Adrenal gland (tissue), 19 donors: ENCODE measurements at places on chromosomes 3 and 15. TPM values are rescaled to one million over a fixed set of nuclear protein-coding genes. Genes with fewer than 3 reads are reported as not detected.

GRCh38 chr3:45541326-45542321 lies 52.9 kb upstream of the LIMD1 start:
- H3K36me3 ChIP-seq, result no peaks in the 10 kb centered on the region
- no peak overlapping the region for H3K27ac ChIP-seq

DNA sequence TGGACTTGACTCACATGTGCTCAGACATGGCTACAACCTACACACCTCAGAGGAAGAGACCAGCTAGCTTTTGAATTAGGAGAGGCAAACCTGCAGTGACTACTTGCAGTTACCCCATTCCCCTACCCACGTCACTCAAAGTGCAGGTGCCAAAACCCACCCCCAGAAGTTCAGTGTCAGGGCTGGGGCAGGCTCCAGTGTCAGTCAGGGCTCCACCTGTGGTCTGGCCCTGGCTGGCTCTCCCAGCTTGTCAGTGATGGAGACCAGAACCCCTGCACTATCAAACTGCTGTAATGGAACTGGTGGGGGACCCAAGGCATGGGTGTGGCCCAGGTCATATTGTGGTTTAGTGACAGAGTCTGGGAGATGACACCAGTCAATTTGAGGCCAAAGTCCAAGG lies 32.6 kb upstream of the SLC41A3 start:
- no peak overlapping the region for H3K4me3 ChIP-seq
- H3K4me1 ChIP-seq, result no peaks in the 10 kb centered on the region
- no peaks in the 10 kb centered on the region for H3K36me3 ChIP-seq
- H3K27me3 ChIP-seq, result no peaks in the 10 kb centered on the region

DNA sequence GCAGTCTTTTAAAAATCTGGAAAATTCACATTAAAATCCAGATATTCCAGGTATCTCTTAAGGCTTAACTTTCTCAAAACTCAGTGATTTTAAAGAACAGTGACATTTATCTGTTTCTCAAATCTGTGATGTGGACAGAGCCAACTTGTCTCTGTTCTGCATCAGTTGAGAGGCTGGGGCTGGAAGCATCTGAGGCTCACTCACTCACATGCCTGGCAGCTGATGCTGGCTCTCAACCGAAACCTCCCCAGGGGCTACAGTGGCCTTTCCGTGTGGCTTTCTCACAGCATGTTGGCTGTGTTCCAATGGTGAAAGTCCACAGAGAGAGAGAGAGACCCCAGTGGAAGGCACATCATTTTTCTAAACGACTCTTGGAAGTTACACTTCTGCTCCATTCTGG lies 53.5 kb downstream of the CEMIP start:
- no peaks in the 10 kb centered on the region for H3K36me3 ChIP-seq
- no peak overlapping the region for H3K27ac ChIP-seq
- no peaks in the 10 kb centered on the region for H3K27me3 ChIP-seq
- H3K4me3 ChIP-seq, result no peak overlapping the region
- no peaks in the 10 kb centered on the region for H3K4me1 ChIP-seq
- DNase-seq, result no peak

DNA sequence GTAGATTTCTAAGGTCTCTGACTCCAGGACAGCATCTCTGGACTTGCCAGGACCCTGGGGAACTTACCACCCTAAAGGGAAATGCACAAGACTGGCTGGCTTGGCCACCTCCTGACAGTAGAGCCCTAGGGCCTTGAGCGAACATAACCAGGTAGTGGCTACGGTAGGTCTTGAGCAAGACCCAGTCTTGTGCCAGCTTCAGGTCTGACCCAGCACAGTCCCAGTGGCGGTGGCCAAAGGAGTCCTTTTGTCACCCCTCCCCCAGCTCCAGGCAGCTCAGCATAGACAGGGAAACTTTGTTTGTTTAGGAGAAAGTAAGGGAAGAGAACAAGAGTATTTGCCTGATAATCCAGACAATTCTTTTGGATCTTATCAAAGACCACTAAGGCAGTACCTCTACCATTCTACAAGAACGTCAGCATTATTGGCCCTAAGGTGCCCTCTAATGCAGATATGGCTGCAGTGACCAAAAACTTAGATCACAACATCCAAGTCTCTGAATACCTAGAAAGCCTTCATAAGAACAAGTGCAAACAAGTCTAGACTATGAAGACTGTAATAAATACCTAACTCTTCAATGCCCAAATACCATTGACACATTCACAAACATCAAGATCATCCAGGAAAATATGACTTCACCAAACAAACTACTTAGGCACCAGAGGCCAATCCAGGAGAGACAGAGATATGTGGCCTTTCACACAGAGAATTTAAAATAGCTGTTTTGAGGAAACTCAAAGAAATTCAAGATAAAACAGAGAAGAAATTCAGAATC lies 38.7 kb upstream of the FBN1 start:
- no peaks in the 10 kb centered on the region for H3K27me3 ChIP-seq
- DNase-seq, result no peak
- H3K36me3 ChIP-seq, result no peaks in the 10 kb centered on the region
- H3K4me1 ChIP-seq, result peaks cover 7% of the 10 kb centered on the region

DNA sequence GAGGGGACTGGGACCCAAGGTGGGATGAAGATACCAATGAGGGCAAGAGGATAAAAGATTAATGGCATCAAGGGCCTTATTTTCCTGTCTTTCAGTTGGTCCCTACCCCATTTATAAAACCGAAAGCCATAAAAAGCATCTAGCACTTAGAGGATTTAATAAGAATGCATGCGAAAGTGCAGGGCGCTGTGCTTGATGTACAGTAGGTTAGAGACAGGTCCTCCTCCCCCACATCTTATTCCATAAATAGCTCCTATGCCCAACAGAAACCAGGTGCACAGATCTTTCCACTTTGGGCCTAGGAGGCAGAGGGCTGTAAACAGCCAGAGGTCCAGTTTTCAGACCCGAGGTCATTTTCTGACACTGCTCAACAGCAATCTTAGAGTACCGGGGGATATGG lies 1.2 kb downstream of the LPCAT4 start:
- H3K27ac ChIP-seq, result peak overlapping the region; percentile 93
- no peaks in the 10 kb centered on the region for H3K4me1 ChIP-seq
- H3K27me3 ChIP-seq, result no peaks in the 10 kb centered on the region

The SEMA3F gene
- total RNA-seq, result 1.6 TPM

The EHHADH gene
- total RNA-seq, result 7.2 TPM

The SEC22C gene
- 37.6 TPM for total RNA-seq
